ENCODE measurements at places on chromosomes 12 and 14. TPM values are rescaled to one million over a fixed set of nuclear protein-coding genes. Genes with fewer than 3 reads are reported as not detected.

DNA sequence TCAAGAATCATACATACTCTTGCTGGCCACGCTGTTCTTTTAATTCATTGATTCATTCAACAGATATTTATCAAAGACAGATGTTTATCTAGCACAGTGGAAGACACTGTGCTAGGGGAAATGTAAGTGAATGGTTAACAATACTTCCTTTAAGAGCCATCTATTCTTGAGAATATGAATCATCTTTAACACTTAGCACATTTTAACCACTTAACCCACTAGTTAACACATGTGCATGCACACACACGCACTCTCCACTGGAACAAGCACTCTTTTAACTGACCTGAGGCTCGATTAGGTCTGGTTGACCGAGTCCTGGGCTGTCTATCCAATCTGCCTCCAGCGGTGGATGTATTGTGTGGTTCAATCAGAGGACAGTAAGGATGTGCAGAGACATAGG lies 34.6 kb downstream of the LMNTD1 start:
- no peak for DNase-seq

GRCh38 chr12:74983917-74984316 lies 225.7 kb downstream of the KCNC2 start:
- DNase-seq = no peak

DNA sequence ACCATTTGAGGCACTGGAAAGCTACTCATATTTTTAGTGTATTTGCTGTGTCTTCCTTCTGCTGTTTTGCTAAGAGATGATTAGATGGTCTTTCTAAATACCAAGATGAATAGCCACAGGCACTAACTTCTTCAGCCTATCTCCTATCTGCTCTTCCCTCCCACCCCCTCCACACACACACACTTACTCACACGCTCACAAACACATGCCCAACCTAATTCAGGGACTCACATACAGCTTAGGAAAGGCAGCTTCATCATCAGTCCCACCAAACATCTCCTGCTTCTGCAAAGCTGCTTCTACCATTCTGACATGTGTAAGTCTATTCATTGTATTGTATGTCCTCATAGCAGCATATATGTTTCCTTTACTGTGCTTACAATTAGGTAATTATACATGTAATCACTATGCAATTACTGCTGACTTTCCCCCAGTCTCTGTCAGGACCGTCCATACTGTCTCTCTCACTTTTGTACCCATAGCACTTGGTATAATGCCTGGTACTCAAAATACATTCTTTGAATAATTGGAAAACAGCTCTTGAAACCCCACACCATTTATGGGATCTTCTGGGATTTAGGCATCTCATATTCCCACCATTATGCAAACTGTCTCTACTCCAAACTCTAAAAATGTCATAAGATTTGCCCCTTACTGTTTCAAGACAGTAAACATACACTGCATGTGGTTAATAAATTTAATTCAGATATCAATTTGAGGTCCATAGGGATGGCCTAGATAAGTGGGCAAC lies 83.3 kb upstream of the HIF1A start:
- DNase-seq = no peak

- DNase-seq = no peak
These were observed 20.3 kb upstream of the CLEC4E start for GRCh38 chr12:8561011-8561410.

DNA sequence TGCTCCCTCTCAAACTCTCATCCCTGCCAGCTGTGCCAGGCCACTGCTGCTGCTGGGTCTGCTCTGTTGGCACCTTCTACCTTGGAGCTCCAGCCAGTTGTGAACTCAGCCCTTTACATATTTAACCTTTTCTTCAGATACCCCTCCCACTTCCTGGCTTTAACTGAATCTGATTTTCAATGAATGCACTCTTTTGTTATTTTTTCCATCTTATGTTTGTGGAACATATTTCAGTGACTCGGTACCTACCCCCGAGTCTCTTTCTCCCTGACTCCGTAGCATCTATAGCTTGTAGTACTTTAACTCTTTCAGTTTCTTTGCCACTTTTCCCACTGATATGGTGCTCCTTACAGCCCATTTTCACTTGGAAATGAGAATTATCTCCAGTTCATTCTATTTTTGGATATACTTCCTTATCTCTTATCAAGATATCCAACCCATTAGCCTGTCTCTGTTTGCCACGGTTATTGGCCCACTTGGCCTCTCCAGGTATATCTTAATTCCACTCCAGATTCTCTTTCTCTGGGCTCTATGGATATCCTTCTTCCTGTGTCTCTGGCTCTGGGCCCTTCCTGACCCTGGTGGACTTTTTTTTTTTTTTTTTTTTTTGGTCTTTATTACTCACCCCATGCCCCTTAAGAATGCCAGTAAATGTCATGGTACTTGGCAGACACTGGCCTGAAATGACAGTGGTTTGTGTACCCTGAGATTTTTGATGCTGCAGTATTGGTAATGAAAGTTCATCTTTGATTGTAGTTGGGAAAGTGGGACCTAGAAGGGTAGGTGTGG lies 62.7 kb downstream of the PELI2 start:
- no peak for DNase-seq

DAO gene
- 50.4 TPM for polyA plus RNA-seq

DGKA gene
- polyA plus RNA-seq = 13.2 TPM

AHNAK2 gene
- 1.1 TPM for polyA plus RNA-seq

Measured in kidney (tissue), 22 donors.